ENCODE measurements at places on chromosomes 11 and 22. TPM values are rescaled to one million over a fixed set of nuclear protein-coding genes. Genes with fewer than 3 reads are reported as not detected.

TMPRSS5 gene
- not detected for total RNA-seq

- H3K27ac ChIP-seq, result peak overlapping the region; percentile 32
- H3K27me3 ChIP-seq, result no peaks in the 10 kb centered on the region
- no peaks in the 10 kb centered on the region for H3K36me3 ChIP-seq
- H3K4me3 ChIP-seq, result no peak overlapping the region
- H3K4me1 ChIP-seq, result peaks cover 3% of the 10 kb centered on the region
Observed at GRCh38 chr22:47175151-47176025, 412.9 kb downstream of the TBC1D22A start.

DNA sequence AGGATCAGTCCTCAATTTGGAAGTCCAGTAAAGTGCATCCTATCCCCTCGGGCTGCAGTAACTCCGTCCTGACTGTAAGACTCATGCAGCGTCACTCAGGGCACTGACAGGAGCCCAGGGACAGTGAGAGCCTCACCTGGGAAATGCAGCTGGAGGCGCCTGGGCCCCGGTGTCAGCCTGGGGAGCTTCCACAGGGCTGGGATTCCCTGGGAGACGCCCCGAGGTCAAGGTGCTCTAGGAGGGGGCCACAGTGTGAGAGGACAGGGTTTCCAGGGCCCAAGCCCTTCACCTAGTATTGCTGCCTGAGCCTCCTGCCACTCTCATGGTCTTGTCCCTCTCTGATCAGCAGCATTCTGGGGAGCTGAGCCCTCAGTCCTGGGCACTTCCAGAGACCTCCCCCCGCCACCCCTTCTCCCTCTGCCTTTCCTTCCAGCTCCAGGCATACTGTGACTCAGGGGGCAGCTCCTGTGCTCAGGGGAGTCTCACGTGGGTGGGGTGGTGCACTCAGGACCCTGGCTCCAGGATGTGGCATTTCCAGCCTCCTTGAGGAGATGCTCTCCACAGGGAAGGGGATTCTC lies 99.1 kb upstream of the IGLL5 start:
- H3K4me3 ChIP-seq, result no peak overlapping the region
- no peaks in the 10 kb centered on the region for H3K27me3 ChIP-seq
- no peak overlapping the region for H3K27ac ChIP-seq
- DNase-seq, result no peak
- H3K36me3 ChIP-seq, result no peaks in the 10 kb centered on the region
- no peaks in the 10 kb centered on the region for H3K4me1 ChIP-seq

DNA sequence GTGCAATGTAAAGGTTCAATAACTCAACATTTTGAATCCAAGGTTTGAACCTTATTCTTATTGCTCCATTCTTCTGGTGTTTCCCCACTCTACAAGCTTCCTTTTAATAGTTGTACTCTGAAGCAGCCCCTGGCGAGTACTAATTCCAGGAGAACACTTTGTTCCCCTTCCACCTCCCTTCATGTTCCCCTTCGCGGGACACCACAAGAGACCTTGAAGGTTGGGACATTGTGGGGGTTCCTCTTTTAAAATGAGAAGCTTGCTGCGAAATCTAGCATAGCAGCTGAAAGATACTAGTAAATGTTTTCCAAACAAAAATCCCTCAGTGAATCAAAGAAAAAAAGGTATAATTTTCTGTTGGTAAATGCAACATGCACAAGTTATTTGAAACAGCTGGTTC lies 626.3 kb upstream of the LRRC4C start:
- no peak for DNase-seq
- H3K36me3 ChIP-seq, result no peaks in the 10 kb centered on the region
- H3K27ac ChIP-seq, result no peak overlapping the region

BBS1 gene
- total RNA-seq, result 26.0 TPM

DNA sequence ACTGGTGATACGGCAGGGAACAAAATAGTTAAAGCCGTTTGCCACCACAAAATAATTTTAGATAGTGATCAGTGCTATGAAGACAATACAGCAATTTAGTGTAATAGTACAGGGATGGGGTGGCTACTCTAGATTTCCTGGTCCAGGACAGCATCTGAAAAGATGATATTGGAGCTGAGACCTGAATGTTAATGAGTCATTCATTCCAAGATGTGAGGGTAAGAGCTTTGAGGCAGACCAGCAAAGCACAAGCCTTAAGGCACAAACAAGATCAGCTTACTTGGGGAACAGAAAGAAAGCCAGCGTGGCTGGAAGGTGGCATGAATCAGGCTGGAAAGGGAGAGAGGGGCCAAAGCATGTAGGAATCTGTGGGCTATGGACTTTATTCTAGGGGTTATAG lies 132.3 kb downstream of the TRIM44 start:
- no peaks in the 10 kb centered on the region for H3K27me3 ChIP-seq
- H3K4me3 ChIP-seq, result no peak overlapping the region
- DNase-seq, result no peak
- H3K4me1 ChIP-seq, result no peaks in the 10 kb centered on the region
- no peak overlapping the region for H3K27ac ChIP-seq
- no peaks in the 10 kb centered on the region for H3K36me3 ChIP-seq

TRIM51 gene
- not detected for total RNA-seq

GRCh38 chr11:133753150-133753549 lies 92.2 kb downstream of the SPATA19 start:
- H3K4me1 ChIP-seq, result no peaks in the 10 kb centered on the region
- no peak overlapping the region for H3K27ac ChIP-seq
- DNase-seq, result no peak
- no peaks in the 10 kb centered on the region for H3K36me3 ChIP-seq

GRCh38 chr22:43526117-43526655 lies 114.4 kb downstream of the MPPED1 start:
- no peaks in the 10 kb centered on the region for H3K4me1 ChIP-seq
- H3K36me3 ChIP-seq, result no peaks in the 10 kb centered on the region
- H3K27me3 ChIP-seq, result no peaks in the 10 kb centered on the region
- DNase-seq, result no peak
- H3K27ac ChIP-seq, result no peak overlapping the region

SLC25A18 gene
- 2.8 TPM for total RNA-seq

RPL3 gene
- total RNA-seq, result 1,617 TPM

GRCh38 chr22:30027169-30027568 lies 53.1 kb upstream of the HORMAD2 start:
- peaks cover 3% of the 10 kb centered on the region for H3K36me3 ChIP-seq
- peak; percentile 60 for DNase-seq
- peaks cover 5% of the 10 kb centered on the region for H3K4me1 ChIP-seq
- H3K27ac ChIP-seq, result peak overlapping the region; percentile 19

- DNase-seq, result no peak
- H3K27ac ChIP-seq, result no peak overlapping the region
- H3K4me1 ChIP-seq, result no peaks in the 10 kb centered on the region
- H3K27me3 ChIP-seq, result no peaks in the 10 kb centered on the region
- H3K36me3 ChIP-seq, result no peaks in the 10 kb centered on the region
- no peak overlapping the region for H3K4me3 ChIP-seq
Observed at GRCh38 chr11:29321293-29322132, 695.3 kb downstream of the KCNA4 start.

- no peaks in the 10 kb centered on the region for H3K27me3 ChIP-seq
- DNase-seq, result no peak
- H3K27ac ChIP-seq, result no peak overlapping the region
- H3K36me3 ChIP-seq, result no peaks in the 10 kb centered on the region
- no peak overlapping the region for H3K4me3 ChIP-seq
- no peaks in the 10 kb centered on the region for H3K4me1 ChIP-seq
Observed at GRCh38 chr22:38835888-38836301, 7.9 kb downstream of the NPTXR start.

DNA sequence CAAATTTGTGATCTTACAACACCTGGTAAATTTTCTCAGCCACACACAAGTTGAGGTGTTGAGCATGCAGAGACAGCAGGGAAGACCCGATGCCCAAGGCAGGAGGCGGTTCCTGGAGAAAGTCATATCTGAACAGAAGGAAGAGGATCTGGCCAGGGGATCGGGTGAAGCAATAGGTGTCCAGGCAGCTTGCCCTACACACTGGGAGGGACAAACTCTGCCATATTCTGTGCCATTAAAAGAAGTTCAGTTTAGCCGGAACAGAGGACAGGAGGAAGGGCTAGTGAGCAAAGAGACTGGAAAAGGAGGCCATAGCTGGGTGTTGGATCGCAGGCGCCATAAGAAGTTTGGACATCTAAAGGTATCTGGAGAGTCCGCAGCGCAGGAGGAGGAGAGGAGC lies 76.5 kb downstream of the TMPRSS5 start:
- no peaks in the 10 kb centered on the region for H3K36me3 ChIP-seq
- no peak overlapping the region for H3K27ac ChIP-seq
- H3K27me3 ChIP-seq, result no peaks in the 10 kb centered on the region
- H3K4me1 ChIP-seq, result no peaks in the 10 kb centered on the region

- H3K4me3 ChIP-seq, result no peak overlapping the region
- no peaks in the 10 kb centered on the region for H3K27me3 ChIP-seq
- no peak for DNase-seq
- H3K27ac ChIP-seq, result peak overlapping the region; percentile 20
- peaks cover 6% of the 10 kb centered on the region for H3K36me3 ChIP-seq
Observed at GRCh38 chr22:45688600-45689080, 17.0 kb downstream of the ATXN10 start.

DNA sequence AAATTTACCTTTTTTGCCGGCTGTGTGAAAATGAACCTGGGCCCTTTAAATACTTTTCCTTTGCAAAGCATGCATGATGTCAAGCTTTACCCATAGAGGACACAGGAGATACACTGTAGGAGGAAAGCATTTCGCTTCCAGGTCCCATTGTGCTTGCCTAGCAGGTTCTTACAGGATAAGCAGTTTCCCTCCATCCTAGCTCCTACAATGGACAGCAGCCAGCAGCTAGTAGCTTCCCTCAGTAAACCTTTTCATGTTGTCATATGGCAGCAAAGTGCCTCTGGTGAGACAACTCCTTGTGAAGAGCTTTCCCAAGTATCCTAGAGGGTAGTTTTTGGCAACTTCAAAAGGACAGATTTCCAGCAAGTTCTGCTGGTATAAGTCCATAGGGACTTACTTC lies 78.4 kb downstream of the RBFOX2 start:
- no peaks in the 10 kb centered on the region for H3K36me3 ChIP-seq
- DNase-seq, result no peak
- H3K4me3 ChIP-seq, result no peak overlapping the region
- no peaks in the 10 kb centered on the region for H3K4me1 ChIP-seq
- H3K27me3 ChIP-seq, result no peaks in the 10 kb centered on the region

SCARF2 gene
- total RNA-seq, result 10.1 TPM

MLC1 gene
- total RNA-seq, result 0.79 TPM

DNA sequence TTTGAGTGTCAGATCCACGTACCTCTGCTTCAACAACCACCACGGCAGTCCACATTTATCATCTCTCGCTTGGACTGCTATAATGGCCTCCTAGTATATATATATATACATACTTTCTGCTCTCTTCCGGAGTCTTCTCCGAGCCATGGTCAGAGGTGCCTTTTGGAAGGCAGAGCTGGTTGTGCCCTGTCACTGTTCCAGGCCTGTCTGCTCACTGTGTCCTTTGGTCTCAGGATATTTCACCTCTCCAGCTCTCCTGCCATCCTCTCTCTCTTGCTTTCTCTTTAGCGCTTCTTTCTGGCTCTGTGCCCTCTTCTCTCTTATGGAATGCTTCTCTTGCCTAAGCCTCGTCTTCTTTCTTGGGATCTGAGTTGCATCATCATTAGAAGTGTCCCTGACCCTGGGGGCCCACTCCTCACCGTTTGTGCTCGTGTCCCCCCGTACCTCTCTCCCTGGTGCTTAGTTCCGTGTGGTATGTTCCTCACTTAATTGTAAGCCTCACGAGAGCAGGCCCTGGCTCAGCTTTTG lies 86.1 kb upstream of the RASSF10 start:
- peaks cover 19% of the 10 kb centered on the region for H3K36me3 ChIP-seq
- H3K27me3 ChIP-seq, result no peaks in the 10 kb centered on the region

TRIM22 gene
- total RNA-seq, result 82.2 TPM

EMID1 gene
- 2.1 TPM for total RNA-seq

NCF4 gene
- total RNA-seq, result 67.1 TPM

- H3K4me3 ChIP-seq, result no peak overlapping the region
- peak overlapping the region; percentile 72 for H3K27ac ChIP-seq
- DNase-seq, result no peak
- H3K4me1 ChIP-seq, result peaks cover 25% of the 10 kb centered on the region
- H3K36me3 ChIP-seq, result no peaks in the 10 kb centered on the region
Observed at GRCh38 chr11:14578541-14578956, 58.4 kb upstream of the PSMA1 start.

DNA sequence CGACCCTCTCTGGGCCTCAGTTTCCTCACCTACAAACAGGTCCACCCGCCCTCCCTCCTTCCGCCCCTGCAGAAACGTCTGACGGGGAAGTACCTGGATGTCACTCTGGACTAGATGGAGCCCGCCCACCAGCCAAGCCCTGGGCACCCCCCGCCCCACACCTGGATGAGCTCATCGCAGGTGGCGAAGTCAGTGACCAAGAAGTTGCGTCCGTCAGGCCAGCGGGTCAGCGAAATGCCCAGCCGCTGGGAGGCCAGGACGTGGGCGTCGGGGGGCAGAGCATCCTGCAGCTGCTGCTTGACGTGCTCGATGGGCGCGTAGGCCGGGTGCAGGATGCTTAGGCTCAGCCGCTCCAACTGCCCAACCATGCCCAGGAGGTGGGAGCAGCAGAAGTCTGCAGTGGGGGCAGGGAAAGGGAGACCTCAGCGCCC lies 897 bp downstream of the PNPLA5 start:
- peaks cover 10% of the 10 kb centered on the region for H3K4me1 ChIP-seq
- H3K27ac ChIP-seq, result no peak overlapping the region
- H3K36me3 ChIP-seq, result no peaks in the 10 kb centered on the region
- H3K27me3 ChIP-seq, result peaks cover 12% of the 10 kb centered on the region
- DNase-seq, result no peak
- no peak overlapping the region for H3K4me3 ChIP-seq

OR10D3 gene
- not detected for total RNA-seq

DNA sequence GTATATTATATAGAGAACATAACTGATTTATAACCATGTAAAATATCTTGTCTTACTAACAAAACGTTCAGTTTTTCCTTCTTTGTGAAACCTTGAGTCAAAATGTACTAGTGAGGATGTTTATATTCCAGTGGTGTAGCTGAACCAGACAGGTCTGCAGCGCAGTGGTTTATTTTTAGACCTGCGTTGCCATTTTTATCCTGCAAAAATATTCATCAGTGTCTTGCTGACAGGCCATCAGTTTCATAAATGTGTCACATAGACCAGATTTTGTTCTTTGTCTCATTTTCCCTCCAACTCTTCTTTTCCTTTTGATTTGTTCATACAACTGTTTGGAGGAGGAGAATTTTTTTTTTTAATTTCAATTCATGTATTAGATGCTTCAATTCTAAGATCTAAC lies 43.1 kb downstream of the HSD17B12 start:
- no peaks in the 10 kb centered on the region for H3K4me1 ChIP-seq
- H3K27ac ChIP-seq, result no peak overlapping the region
- no peak for DNase-seq
- no peak overlapping the region for H3K4me3 ChIP-seq
- H3K27me3 ChIP-seq, result no peaks in the 10 kb centered on the region

DNA sequence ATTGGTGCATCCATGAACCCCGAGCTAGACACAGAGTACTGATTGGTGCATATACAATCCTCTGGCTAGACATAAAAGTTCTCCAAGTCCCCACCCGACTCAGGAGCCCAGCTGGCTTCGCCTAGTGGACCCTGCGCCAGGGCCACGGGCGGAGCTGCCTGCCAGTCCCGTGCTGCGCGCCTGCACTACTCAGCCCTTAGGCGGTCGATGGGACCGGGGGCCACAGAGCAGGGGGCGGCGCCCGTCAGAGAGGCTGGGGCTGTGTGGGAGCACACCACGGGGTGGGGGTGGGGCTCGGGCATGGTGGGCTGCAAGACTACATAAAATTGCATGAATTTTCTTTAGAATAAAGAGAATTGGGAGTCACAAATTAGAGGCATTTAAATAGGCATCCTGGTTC lies 248.6 kb downstream of the TMEM135 start:
- no peak overlapping the region for H3K27ac ChIP-seq
- no peaks in the 10 kb centered on the region for H3K36me3 ChIP-seq
- no peak for DNase-seq
- no peaks in the 10 kb centered on the region for H3K4me1 ChIP-seq

Data from upper lobe of left lung (tissue), 6 donors.